NCI-H1694 (cell line): ENCODE measurements at places on chromosomes 6 and 20.

DNA sequence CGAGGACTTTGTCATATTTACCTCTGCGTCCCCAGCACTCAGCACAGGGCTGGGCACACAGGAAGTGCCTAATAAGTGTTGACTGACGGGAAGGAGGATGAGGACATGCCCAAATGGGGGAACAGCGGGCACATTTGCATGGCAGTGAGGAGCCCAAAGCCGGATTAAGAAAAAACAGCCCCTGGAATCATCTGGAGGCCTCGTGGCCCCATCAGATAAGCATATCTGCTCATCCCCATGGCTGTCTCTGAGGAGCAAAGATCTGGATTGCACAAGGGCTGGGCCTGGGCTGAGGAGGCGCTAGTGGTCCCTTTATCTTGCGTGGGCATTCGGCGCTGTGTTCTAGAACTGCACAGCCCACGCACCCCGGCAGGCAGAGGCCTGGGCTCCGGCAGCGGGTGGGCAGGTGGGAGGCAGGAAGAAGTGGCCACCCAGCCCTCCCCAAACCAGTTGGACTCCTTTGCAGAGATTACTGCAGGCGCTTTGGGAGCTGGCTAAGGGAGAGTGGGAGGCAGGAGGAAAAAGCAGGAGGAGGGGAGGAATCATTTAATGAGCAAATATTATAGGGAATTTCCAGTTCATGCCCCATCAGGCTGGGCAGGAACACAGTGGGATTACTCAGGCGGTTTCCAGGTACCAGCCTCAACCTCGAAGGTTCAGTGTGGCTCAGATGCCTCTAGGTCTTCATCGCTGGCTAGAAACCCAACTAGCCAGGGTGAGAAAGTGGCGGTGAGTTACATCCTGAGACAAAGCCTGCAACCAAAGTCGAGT lies 108.1 kb downstream of the CEBPB start:
- DNase-seq: no peak

- DNase-seq: no peak
These were observed 58.0 kb downstream of the MYH7B start for GRCh38 chr20:35013421-35014411.

DNA sequence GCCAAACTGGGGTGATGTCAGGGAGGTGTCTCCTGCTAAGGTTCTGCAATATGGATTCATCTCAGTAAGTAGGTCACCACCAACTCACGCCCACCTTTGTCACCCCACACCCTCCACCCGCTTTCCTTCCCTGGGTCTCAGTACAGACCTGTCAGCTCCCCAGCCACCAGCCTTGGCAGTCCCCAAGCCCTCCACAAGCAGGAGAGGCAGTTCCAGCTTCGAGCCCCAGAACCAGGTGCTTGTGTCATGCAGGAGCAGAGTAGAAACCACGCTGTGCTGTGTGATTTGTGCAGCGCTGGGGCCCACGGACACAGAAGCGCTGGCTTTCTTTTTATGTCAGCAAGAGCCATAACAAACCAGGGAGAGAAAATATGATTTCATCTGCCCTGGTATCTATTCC lies 89.0 kb upstream of the CDH4 start:
- DNase-seq: no peak

DNA sequence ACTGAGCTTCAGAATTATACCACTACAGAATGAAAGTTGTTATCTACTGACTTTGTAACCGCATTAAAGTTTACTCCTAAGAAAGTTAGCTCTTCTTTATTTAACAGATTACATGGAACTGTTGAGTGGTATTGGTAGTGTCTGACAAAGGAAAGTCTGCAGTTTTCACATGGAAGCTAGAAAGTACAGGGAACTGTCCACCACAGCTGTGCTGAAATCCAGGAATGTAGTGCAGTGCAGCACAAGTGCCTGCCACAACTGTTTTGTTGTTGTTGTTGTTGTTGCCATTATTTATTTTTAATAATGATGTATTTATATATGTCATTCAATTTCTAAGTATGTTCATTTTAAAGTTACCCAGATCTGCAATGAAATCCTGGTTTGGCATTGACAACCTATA lies 464.9 kb downstream of the TBC1D32 start:
- no peak for DNase-seq

DNA sequence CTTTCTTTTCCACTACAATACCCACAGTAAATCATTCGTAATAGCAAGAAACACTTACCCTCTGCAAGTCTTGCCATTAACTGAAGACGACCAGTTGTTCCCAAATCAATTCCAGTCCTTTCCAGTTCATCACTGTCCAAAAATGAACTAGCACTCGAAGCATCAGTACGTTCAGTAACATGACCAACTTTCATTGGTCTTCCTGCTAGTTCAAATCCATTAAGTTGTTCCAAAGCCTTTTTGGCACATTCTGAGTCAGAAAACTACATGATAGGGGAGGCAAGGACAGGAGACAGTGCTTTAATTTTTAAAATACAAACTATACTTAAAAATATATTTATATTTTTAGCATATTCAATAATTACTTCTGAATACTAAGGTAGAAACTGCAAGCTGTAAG lies 14.9 kb downstream of the ROMO1 start:
- DNase-seq: no peak

DNA sequence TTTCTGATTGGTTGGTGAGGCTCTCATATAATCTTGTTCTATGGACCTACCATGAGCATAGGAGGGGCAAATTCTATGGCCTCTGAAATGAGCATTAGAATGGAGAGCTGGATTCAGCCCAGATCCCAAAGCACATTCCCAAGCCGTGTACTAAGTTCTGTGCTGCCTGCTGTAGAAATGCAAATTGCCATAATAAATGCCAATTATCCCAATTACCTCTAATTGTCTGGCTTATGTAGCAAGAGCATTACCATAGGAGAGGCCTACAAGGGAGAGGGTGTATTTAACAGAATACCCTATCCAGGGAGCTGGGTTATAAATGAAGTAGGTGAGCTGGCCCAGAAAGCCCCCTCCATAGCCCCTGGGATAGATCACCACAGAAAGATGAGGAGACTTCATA lies 126.8 kb downstream of the LRFN2 start:
- no peak for DNase-seq

DNA sequence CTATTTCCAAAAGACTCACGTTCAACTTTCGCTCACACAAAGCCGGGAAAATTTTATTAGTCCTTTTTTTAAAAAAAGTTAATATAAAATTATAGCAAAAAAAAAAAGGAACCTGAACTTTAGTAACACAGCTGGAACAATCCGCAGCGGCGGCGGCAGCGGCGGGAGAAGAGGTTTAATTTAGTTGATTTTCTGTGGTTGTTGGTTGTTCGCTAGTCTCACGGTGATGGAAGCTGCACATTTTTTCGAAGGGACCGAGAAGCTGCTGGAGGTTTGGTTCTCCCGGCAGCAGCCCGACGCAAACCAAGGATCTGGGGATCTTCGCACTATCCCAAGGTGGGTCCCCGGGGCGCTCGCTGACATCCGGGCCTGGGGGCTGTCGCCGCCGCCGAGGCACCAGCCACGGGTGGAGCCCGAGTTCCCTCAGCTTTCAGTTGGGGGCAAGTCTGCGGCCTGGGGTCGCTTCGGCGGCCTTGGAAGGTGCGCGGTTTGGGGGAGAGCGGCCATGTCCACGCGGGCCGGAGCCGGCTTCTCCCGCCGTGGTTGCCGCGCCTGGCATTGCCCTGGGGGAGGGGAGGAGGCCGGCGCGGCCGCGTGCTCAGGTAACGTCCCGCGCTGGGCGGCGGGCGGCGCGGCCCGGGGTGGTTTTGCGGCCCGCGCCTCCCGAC lies 429 bp downstream of the AMD1 start:
- no peak for DNase-seq

DNA sequence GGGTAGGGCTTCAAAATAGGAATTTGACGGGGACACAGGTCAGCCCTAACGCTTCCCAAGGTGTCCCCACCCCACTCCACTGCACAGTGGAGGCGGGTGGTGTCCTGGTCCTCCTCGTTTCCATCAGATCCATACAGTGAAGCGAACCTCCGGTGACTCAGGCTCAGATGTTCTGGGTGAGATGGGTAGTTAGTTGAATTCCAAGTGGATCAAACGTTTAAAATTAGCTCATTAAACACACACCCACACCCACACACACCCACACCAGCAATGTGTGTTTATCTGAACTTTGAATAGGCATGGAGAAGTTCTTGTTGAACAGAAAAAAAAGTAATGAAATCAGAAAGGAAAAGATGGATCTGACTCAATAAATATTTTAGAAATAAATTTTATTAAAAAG lies 58.9 kb downstream of the CDH4 start:
- DNase-seq: no peak

DNA sequence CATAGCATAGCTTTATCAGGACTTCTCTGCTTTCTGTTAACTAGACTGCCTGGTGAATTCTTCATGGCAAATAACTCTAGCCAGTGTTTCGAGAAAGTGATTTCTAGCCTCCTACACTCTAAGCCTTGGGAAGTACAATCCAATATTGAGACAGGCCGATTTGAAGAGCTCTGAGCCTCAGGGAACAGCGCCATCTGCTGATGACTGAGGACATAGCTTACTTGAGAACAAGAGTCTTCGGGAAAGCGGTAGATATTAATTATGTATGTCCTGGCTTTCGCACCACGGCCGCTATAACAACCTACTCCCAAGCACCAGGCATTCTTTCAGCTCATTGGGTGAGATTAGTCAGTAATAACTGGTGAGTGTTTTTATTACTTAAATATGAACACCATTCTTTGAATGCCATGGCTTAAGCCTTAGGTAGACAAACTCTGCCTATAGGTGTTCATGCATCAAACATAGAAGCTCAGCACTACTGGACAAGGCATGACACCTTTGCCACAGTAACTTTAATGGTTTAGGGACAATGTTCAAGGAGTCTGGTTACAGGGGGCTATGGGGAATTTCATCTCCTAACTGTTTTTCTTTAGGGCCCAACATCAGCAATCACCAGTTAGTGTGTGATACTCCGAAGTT lies 518.6 kb downstream of the BMP2 start:
- DNase-seq: peak; percentile 68

GRCh38 chr6:157099912-157100593 lies 223.3 kb downstream of the TMEM242 start:
- no peak for DNase-seq

GRCh38 chr6:87308970-87309369 lies 13.4 kb upstream of the SMIM8 start:
- no peak for DNase-seq

GRCh38 chr6:152316024-152316423 lies 321.1 kb downstream of the SYNE1 start:
- no peak for DNase-seq

- no peak for DNase-seq
These were observed 134.0 kb upstream of the MARCKS start for GRCh38 chr6:113723182-113723581.

DNA sequence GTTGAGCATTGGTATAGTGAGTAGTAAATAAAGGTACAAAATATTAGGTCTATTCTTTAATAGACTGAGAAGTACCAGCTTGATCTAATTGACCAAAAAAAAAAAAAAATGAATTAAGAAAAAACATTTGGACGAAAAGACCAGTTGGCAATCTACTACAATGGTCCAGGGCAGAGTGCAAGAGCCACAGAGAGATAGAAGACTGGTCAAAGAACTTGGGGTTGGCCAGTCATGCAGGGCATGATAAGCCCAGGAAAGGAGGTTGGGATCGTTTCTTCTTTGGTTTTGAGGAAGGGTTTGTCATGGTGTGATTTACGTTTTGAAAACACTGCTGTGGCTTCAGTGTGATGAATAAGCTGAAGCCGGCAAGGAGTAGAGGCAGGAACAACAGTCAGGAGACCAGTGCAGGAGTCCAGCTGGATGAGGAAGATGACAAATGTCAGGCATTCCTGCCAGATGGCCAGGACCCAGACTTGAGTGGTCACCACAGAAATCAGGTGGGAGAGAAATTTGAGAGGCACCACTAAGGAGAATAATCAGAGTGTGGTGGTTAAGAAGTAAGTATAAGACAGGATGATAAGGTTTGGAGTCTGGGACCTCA lies 14.0 kb downstream of the SMLR1 start:
- no peak for DNase-seq

DNA sequence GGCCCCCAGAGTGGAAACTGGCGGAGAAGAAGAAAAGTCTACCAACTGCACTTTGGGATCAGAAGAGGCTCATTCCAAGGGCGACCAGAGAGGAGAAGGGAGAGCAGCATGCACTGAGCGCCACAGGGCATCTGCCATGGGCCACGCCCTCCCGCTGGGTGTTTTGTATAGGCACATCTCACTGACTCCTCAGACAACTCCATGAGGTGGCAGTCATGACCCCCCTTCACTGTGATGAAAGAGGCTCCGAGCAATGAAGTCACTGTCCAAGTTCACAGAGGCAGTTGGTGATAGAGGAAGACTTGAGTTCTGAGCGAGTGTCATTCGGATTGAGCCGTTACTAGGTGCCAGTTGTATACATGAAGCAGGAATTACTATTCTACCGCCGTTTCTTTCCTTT lies 15.4 kb downstream of the BPIFB1 start:
- DNase-seq: no peak

DNA sequence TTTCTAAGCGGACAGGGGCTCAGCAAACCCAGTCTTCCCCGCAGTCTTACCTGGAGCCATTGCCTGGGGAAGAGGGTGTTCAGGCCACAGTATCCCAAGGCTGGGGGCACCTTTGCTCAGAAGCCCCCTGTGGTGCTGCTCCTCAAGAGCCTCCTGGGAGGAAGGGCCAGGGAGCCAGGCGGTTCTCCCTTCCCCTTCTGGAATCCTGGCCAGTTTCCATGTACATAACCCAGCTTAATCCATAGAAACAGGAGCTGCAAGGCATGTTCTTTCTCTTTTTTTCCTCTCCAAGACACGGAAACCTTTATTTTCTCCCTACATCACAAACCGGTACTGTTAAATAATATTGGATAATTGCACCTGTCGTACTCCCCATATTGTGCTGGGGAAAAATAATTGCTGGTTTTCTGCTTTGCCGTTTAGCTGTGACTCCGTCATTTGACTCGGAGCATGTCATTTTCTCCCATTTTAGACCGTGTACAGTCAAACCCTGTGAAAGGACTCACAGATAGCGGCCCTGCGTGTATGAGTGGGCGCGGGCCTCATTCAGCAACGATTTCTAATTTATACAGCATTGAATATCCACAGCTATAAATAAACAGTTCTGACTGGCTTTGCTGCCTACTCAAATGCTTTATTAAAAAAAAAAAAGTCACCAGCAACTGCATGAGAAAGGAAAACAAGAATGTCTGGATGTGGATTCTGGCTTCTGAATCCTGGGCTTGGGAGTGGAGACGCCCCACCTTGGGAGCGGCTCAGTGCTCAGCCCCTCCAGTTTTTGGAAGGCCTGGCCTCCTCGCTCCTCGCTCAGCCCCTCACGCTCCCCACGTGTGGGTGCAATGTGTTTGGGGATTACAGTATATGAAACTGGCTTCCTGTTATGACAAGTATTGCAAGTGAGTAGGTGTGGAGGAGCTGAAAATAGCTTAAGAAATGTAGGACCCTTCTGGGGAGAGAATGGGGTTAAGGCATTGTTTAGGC lies 67.3 kb downstream of the ADTRP start:
- DNase-seq: no peak

GRCh38 chr6:32968867-32969684 lies 682 bp downstream of the BRD2 start:
- DNase-seq: peak; percentile 63
